Activated CD4-positive, alpha-beta T cell treated with anti-CD3 and anti-CD28 coated beads, Interleukin-2, amount 10 ng/mL, durations not matched to agents 7 days and 5 days (primary cell): ENCODE measurements at places on chromosomes 2 and 18.

- DNase-seq = no peak
These were observed 591.7 kb upstream of the DDX18 start for GRCh38 chr2:117222809-117223208.

- DNase-seq = no peak
These were observed 6.8 kb downstream of the ACTR1B start for GRCh38 chr2:97656905-97657587.

- no peak for DNase-seq
These were observed 952 bp downstream of the ELMOD3 start for GRCh38 chr2:85355521-85355920.

DNA sequence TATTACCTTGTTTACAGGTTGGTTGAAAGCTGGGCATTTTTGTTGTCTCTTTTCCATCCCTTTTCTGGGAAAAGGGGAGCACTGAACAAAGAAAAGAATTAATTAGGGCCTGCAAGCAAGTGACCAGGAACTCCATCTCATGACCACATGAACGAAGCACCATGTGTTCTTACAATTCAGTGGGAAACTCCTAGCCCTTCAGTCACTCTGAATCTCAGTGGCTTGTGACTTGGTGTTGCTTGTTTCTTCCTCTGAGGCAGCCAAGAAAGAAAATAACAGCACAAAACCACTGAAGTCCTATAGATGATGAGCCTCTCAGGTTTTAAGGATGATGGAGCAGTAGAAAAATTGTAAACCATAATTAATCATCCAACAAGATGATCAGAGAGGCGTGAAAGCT is 129.1 kb upstream of the CAB39 start:
- DNase-seq = no peak

DNA sequence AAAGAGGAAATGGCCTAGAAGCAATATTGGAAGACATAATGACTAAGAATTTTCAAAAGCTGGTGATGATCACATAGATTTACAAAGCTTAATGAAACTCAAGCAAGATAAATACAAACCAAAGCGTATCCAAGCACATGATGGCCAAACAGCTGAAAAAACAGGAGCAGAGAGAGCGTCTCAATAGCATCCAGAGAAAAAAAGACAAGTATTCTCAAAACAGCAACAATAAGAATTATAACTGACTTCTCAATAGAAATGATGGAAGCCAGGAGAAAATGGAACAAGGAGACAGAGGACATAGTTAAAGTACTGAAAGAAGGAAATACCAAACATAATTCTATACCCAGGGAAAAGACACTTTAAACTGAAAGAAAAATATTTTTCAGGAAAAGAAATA is 437.2 kb upstream of the TNP1 start:
- DNase-seq = no peak

DNA sequence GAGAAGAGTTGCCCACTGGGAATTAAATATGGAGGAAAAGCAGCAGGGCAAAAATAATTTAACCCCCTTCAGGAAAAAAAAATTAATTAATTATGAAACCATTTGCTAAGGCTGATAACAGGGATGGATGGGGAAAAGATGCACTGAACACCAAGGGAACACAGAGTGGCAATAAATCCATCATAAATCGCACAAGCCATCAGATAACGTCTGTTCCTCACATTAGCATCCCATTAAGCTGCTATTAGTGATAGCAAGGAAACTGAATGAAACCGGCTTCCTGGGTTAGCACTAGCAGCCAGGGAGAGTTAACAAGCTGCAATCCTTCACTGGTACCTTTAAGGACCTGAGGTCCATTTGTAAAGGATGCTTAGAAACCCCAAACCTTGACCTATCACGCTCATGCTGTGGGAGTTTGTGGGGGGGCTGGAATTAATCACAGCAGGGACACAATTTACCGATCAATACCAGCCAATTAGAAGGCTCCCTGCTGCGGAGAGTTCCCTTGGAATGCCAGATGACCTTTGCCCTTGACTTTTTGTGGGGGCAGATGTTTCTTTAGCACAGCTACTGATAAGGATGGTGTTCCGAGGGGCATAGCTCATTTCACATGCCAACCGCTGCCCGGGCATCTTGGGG is 175.5 kb upstream of the KLF7 start:
- no peak for DNase-seq

- DNase-seq = no peak
These were observed 403.8 kb upstream of the HS6ST1 start for GRCh38 chr2:128722489-128722888.

DNA sequence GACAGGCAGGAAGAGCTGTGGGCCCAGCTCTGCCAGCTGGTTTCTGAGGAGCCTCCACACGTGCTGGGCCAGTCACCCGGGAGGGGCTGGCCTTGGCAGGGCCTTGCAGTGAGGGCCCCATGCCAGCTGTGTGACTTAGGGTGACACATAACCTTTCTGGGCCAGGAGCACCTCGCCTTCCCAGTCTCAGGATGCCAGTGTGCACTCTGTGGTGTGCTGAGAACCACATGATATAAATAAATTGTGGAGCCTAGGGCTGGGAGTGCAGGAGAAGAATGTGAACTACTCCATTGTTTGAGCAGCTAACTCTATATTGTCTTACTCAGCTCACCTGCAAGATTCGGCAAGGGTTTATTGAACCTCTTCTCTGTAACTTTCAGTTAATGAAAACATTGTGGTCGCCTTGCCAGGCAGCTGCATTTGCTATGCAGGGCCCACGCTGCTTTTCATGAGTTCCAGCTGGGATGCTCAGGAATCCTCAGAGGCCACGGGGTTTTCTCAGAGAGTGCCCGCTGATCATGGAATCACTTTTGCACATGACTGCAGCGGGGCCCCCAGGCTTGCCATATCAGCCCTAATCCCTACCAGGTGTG is 222.3 kb downstream of the SH3RF3 start:
- DNase-seq = no peak

DNA sequence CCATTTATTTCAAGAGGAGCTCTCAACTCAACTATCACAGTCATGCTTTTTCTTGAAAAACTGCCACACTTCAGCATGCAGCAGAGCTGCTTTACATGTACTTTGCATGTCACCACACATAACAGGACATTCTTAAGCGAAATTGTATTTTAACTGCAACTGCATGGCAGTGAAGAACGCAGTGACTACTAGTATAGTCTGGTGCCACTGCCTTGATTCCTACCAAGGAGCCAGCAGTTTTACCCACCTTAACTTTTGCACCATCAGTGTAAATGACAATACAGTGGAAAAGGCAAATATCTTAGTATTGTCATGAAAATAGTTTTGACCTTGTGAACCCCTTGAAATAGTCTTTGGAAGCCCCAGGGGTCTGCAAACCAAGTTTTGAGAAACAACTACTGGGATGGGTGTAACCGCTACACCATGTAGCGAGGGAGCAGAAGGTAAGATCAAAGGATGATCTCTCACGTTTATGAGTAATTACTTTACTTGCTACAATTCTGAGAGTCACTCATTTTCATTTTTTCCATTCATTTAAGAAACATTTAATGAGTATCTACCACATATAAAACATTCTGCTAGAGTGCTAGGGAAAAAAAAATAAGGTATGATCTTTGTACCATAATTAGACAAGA is 32.3 kb upstream of the MPP4 start:
- no peak for DNase-seq

DNA sequence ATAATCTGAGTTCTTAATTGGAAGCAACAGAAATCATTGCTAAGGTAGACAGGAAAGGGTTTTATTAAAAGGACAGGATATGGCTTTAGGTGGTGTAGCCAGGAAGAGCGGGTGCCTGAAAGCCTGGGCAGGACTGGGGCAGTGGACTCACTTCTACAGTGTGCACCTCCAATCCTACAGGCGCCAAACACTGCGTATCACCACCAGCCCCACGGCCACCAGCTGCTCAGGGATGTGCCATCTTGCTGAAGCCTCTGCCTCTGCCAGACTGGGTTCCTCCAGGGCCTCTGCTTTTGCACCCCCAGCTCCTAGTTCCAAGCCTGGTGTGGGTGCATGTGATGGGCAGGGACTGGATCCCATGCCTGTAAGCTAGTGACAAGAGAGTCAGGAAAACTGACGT is 29.7 kb upstream of the DPYSL5 start:
- DNase-seq = no peak

- DNase-seq = no peak
These were observed 34.1 kb downstream of the PIEZO2 start for GRCh38 chr18:11115276-11115675.
